Stimulated activated naive B cell treated with anti-CD40 and anti-IgM and Interleukin-4, amounts not matched to agents 10 μg/mL and 1 μg/mL and 100 μg/mL, for 72 hours (primary cell): ENCODE measurements at places on chromosomes 7 and 10.

DNA sequence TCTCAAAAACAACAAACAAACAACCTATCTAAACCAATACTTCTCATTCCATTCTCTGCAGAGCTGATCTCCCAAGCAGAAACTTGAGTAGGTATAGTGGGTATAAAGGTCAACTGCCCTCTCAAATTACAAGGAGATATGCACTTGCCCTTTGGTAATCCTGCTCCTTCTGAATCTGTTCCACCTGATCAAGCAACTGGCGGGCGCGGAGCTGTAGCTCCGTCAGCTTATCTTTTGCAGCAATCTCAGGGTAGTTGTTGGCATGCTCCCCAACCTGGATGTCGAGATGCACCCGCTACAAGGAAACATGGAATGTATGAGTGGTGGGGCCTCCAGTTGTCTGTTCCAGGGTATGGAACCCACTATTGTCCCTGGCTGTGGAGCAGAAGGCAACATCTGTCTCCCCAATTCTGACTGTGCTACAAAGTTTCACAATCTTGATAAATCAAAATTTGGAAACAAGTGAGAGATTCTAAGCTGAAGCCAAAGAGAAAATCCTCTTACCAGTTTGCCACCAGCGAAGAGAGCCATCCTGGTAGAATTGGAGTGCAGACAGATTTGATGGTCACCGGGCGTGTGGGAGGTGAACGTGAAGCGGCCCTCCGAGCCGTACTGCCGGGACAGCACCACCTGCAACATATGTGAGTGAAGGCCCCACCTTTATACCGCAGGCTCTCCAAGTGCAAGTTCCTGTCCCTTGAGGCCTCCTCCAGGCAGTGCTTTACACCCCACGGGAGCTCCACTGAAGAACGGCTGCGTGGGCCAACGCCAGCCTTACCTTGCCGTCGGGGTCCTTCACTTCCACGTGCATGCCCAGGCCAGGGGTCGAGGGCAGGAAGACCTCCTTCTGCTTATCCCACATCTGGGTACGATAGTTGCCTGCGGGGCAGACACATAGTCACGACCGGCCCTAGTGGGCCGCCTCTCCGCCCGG lies 819 bp downstream of the TMED4 start:
- peak; percentile 35 for DNase-seq

DNA sequence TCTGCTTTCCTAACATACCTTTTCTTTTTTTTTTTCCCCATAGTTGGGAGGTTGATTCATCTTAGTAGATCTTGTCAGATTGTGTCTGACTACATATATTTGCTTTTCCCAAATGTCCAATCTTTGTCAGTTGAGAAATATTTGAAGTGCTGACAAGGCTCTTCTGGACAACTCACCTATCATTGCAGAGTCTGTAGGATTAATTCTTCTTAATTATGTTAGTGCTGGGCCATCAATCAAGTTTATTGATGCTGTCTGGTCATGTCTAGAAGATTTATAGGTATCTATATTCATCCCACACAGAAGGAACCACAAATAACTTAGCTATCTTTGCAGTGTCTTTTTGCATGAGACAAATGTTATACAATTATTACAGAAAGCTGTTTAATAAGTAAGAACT lies 310.6 kb downstream of the ACTR3B start:
- no peak for DNase-seq

DNA sequence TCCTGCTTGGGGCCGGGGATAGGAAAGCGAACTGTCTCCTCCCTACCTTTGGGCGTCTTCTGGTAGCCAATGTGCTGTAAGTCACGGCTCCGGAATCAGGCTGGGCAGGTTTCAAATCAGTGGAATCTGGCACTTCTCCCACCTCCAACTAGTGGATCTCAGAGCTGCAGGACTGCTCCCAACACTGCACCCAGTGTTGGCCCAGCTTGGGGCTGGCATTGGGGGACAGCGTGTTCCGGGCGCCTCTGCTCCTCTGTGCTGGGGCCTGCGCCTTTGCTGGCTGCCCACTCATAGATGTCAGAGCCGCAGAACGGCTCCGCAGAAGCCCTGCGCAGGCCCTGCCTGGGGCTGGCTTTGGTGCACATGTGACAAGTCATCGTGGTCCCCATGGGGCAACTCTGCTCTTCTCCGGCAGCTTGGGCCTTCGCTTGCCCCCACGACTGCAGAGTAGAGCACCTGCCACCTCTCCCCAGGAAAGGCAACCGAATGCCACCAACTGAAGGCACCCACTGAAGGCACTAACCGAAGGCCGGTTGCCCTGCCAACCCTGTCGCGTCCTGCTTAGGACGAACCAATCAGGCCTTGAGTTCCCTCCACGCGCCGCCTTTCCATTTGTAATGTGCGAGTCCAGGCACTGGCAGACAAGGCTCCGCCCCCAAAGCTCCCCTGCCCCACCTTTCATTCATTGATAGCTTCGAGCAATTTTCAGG lies 85.5 kb upstream of the ABI1 start:
- no peak for DNase-seq

- DNase-seq = no peak
These were observed 1.2 kb downstream of the PPP1R9A start for GRCh38 chr7:94908323-94909178.

DNA sequence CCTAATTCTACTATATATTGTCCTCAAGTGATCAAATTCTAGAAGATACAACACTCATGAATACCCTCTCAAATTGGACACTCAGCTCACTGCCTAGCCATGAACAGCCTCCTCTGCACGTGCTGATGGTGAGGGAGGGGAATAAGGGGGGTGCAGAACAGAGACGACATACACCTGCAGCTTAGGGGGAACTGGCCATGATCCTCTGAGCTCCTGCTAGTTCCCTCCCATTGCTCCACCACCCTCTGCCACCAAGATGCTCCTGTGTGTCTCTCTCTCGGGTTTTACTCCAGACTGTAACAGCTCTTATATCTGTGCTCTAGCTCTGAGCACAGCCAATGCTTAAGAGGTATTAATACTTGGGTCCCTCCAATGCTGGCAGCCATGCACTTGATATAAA lies 70.7 kb downstream of the VOPP1 start:
- DNase-seq = no peak

GRCh38 chr7:133409421-133409820 lies 156.5 kb downstream of the EXOC4 start:
- DNase-seq = no peak

DNA sequence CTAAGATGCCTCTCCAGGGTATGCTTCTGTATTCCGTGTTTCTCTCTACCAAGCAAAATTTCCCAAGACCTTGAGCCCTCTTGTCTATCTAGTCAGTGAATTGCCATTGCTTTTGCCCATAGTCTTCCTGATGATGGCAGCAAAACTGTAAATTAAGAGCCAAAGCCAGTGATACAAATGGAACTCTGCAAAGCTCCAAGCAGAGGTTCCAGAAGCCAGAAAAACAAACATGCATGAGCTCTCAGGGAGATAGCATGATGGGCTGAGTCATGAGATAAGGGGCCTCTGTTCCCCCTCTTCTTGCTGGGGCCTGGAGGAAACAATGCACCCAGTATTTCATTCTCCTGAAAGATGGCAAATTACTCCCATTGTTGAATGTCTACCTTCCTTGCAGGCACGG lies 24.7 kb downstream of the LSMEM1 start:
- DNase-seq = no peak

DNA sequence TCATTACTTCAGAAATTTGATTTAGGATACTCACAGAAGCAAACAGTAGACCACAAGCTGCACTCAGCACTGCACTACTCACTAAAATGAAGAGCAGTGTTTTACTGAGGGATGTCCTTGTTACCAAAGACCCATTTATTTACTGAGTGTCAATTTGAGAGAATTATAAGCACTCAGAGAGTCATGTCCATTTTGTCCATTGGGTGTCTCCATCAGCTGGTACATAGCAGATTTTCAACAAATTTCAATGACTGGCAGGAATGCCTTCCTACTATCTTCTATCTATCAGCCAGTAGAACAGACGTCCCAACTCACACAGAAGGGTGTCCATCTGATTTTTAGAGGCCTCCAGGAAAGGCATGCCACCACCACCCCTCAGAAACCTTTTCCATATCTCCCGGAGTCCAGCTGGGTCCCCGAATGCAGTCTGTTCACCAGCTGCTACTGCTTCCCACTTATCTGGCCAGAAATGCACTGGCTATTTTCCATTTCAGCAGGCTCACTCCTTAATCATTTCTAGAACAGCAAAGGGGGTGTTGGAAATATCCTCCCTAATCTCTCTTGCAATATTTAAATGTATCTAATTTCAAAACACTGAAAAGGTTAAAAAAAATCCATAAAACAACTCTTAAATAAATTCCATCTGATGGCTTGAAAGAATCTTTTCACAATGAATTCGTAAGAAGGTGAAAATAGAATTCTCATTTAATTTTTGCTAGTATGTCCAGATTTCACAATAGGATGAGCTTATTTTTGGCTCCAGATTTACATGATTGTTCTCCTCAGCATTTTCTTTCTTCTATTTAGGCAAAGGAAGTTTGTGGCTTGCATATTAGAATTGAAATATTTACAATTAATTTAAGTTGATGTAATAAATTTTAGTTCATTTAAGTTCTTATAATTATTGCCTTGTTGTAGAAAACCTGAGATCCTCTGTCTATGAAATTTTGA lies 1164.0 kb upstream of the CELF2 start:
- no peak for DNase-seq

DNA sequence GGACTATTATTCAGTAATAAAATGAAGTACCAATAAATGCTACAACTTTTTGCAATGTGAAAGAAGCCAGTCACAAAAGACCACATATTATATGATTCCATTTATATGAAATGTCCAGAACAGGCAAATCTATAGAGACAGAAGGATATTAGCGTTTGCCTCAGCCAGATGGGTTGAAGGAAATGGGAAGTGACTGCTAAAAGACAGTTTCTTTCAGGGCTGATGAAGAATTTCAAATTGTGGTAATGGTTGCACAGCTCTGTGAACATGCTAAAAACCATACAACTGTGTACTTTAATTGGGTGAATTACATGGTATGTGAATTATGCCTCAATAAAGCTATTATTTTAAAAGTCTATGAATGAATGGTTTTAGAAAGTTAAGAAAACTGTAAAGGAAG lies 23.9 kb upstream of the REEP3 start:
- no peak for DNase-seq
